ENCODE measurements at places on chromosomes 1 and 21.

DNA sequence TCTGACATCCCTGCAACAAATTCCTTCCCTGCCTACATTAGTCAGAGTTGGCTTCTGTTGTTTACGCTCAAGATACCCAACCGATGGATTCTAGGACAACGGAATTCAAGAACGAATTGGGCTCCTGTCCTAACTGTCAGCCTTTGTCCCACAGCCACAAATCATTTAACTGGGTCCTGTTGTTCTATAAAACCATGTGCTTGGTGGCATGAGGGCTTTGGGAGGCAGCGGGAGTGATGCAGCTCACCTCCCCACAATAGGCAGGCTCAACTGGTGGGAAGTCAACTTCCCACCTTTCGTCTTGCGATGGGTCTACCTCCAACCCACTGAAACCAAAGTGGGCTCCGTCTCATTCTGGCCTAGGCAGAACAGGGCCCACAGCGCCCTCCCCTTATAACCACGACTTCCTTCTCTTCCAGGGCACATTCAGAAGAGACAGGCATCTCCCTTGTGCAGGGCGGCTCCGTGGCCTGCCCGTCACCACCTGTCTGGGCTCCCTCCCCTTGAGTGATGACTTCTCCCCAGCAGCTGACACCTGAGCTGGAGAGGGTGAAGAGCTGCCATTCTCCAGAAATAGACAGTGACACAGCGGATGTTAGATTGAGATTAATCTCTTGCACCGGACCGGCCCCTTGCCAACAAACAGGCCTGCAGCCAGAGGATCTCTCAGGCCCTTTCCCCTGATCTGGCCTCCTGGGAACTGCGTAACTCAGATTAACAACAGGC is 26.5 kb downstream of the LRRC38 start:
- H3K36me3 ChIP-seq: no peaks in the 10 kb centered on the region
- ATAC-seq: no peak
- H3K4me1 ChIP-seq: no peaks in the 10 kb centered on the region
- no peak overlapping the region for H3K4me3 ChIP-seq
- peaks cover 20% of the 10 kb centered on the region for H3K27me3 ChIP-seq
- no peak overlapping the region for H3K27ac ChIP-seq

DNA sequence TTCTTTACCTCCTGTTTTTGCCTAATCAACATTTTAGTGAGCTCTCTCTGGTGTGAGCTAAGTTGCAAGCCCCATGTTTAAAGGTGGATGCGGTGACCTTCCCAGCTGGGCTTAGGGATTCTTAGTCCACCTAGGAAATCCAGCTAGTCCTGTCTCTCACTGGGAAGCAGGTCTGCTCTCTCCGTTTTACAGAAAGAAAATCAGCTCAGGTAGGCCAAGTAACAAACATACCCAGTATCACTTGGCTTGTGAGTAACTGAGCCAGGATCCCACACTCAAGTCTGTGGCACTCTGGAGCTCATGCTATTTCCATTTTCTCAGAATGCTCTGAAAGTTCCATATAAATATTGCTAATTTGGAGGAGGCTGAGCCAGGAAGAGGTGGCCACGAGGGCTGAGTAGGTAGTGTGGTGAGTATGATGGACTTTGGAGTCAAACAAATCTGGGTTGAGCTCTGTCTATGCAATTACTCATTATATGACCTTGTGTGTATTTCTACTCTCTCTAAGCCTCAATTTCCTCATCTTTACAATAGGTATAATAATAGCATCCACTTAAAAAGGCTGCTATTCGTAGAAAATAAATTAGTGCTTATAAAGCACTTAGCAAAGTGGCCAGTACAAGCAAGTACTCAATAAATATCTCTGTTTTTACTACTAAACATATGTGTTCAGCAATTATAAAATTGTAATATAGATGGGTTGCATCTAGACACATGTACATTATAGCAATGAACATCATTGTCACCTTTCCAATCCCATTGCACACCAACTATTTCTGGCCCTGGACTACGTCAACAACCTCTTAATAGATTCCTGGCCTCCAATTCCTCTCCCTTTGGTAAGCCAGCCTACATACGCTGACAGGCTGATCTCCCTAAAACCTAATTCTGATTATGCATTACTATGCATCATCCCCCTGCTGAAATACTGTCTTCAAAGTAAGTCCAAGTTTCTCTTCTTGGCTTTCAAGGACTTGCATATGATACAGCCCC is 32.7 kb upstream of the DHCR24 start:
- H3K27me3 ChIP-seq: no peaks in the 10 kb centered on the region
- no peak overlapping the region for H3K4me3 ChIP-seq
- no peak for ATAC-seq
- H3K4me1 ChIP-seq: no peaks in the 10 kb centered on the region
- no peak overlapping the region for H3K27ac ChIP-seq
- no peaks in the 10 kb centered on the region for H3K36me3 ChIP-seq

DNA sequence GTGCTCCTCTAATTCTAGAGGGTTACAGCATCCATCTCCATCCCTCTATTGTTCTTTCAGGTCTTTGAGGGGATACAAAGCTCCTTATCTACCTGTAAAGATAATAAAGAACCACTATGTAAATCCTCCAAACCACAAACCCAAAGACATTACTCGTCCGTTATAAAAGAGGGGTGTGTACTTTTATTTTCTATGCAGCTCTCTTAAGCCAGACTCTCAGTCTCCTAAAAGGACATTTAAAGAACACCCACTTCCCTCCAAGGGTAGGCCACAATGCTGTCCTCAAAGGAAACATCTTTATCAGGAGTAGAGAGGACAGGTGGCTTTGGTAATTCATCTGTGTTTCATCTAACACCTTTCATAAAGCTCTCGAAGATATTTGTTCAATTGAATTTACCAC is 67.9 kb upstream of the DYNLT5 start:
- H3K36me3 ChIP-seq: no peaks in the 10 kb centered on the region
- ATAC-seq: no peak
- no peak overlapping the region for H3K27ac ChIP-seq
- no peaks in the 10 kb centered on the region for H3K4me1 ChIP-seq
- no peaks in the 10 kb centered on the region for H3K27me3 ChIP-seq

- no peaks in the 10 kb centered on the region for H3K36me3 ChIP-seq
- H3K27ac ChIP-seq: no peak overlapping the region
- H3K27me3 ChIP-seq: no peaks in the 10 kb centered on the region
Measured at GRCh38 chr1:225371366-225372010, 56.4 kb downstream of the LBR start.

DNA sequence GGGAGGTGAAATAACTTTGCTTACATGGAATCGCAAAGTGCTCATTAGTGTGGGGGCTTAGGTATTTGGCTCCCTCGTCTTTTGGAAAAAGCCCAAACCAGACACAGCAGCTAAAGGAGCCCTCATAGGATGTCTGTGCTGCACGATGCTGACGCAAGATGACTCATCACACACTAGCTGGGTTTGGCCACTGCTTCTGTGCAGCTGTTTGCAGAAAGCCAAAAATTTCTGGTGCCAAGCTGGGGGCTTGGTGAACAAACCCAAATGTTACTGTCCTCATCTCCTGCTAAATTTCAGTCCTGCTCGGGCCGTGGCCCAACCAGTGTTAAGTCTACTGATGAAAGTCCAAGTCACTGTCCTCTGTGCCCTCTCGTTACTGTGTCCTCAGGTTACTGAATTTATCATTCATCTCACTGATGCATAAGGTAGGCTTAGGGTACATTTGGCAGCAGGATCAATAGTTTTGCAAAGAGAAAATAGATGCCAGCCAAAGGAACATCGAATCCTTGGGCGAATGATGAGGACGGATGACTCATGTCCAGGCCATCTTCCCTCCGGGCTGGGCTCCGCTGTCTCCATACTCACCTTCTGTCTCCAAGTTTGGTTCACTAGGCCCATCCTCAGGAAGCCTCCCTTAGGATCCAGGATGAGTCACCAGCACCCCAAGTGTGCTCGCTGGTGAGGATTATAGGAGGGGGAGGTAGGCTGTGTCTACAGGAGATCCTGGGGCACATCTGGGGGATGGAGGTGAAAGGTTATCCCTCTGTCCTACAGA is 177.7 kb downstream of the ADSS2 start:
- peak; percentile 83 for ATAC-seq
- peaks cover 10% of the 10 kb centered on the region for H3K4me1 ChIP-seq
- H3K36me3 ChIP-seq: no peaks in the 10 kb centered on the region

- no peak overlapping the region for H3K27ac ChIP-seq
- H3K4me3 ChIP-seq: no peak overlapping the region
- no peaks in the 10 kb centered on the region for H3K4me1 ChIP-seq
Measured at GRCh38 chr1:45177452-45177851, 29.0 kb downstream of the ZSWIM5 start.

Measured in gastroesophageal sphincter (tissue), 4 donors.